Urothelium cell line (cell line): ENCODE measurements at places on chromosomes 3 and 15.

DNA sequence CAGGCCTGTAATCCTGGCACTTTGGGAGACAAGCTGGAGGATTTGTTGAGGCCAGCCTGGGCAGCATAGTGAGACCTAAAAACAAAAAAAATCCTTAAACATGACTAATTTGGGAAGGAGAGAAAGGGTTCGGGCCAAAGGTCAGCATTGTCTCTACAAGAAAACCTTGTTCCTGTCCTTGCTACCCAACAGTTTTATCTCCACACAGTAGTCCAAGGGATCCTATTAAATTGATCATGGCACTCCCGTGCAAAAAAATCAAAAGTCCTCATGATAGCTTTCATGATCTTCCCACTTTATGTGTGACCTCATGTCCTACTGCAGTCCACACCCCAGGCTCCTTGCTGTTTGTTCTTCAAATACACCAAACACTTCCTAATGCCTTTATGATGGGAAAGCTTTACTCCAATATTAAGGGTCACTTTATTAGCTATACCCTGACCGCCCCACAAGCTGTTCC lies 4.2 kb downstream of the RPL15 start:
- DNase-seq = no peak

GRCh38 chr15:22259881-22260421 lies 179.6 kb downstream of the OR4M2 start:
- DNase-seq = no peak

GRCh38 chr15:74384881-74385643 lies 17.6 kb upstream of the CYP11A1 start:
- DNase-seq = no peak

GRCh38 chr3:87397211-87397610 lies 120.8 kb upstream of the POU1F1 start:
- no peak for DNase-seq

- no peak for DNase-seq
Measured at GRCh38 chr3:181298421-181298820, 308.9 kb upstream of the DNAJC19 start.

- no peak for DNase-seq
Measured at GRCh38 chr3:129967761-129968160, 6.8 kb upstream of the TRH start.

- DNase-seq = peak; percentile 72
Measured at GRCh38 chr3:128075522-128076482, 23.6 kb downstream of the SEC61A1 start.

DNA sequence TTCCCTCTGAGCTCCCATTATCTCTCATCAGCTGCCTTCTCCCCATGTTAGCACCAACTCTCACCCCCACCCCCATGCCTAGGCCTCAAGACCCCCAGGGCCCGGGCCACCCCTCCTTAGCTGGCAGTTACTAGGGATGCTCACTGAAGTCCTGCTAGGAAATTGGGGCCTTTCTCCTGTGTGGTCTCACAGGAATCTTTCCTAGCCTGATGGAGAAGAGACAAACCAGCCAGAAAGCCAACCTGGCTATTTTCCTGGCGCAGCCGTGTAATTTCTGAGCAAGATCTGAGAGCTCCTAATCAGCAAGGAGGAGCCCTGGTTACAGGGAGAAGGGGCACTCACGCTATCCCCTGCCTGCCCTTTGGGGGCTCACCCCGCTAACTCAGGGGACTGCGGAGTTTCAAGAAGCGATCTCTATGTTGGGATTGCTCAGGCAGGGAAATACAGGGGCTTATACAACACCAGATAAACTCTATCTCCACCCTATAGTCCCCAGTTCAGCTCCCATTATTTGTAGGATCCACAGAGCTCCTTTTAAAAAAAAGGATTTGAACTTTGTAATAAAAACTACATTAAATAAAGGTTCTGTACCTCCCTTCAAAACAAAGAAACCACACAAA lies 25.2 kb downstream of the NR2F2 start:
- no peak for DNase-seq

- no peak for DNase-seq
Measured at GRCh38 chr15:89761929-89762328, 10.9 kb upstream of the MESP1 start.

DNA sequence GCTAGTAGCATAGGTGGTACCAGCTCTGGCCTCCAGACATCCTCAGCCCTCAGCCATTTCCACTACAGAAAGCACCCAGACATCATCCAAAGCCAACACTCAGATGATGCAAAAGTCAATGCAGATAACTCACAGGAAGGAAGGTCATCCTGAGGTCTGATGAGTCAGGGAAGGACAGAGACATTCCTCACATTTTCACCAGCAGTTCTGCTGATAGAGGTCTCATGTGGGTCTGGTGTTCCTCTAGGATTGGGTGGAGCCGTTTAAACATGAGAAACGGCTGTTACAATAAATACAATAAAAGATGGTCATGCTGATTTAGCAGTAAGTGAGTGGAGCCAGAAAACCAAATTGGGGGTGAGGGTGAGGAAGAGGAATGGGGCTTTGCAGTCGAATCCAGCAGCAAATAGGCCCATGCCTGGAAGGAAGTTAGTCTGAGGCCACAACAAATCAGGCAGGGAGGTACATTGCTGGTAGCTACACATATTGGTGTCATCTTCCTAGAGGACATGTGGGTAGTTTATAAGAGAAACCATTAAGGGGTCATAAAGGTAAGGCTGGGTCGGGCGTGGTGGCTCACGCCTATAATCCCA lies 33.3 kb upstream of the FLNB start:
- peak; percentile 85 for DNase-seq

GRCh38 chr15:42151141-42151561 lies 5.3 kb downstream of the PLA2G4F start:
- no peak for DNase-seq

DNA sequence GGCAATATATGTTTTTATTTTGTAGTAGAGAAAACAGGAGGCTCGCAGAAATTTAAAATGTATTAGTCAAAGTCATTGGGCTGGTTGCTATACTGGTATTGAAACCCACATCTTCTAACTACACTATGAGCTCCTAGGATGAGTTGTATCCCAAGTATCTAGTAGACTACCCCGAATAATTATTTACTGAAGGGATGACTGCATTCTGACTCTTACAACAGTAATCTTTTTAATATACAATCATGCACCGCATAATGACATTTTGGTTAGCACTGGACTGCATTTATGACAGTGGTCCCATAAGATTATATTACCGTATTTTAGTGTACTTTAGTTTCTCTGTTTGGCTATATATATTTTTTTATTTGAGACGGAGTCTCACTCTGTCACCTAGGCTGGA lies 15.3 kb downstream of the PIGB start:
- DNase-seq = no peak

- peak; percentile 57 for DNase-seq
Measured at GRCh38 chr3:63067999-63068645, 192.9 kb upstream of the CADPS start.

DNA sequence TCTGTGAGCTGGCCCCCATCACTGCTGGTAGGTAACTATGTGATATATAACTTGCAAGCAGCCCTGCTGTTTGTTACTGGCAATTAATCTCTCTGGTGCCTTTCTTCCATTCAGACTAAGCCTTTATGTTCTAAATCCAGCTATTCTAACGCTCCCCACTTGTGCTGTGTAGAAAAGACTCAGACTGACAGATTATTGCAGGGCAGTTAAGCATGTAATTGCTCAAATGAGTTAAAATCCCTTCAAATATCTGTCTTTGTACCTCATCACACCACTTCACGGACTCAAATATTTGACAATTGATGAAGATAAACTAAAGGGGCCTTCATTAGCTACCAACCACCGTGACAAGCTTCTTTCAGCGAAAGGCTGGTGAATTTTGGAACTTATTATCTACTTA lies 416.2 kb downstream of the NR2F2 start:
- no peak for DNase-seq

- no peak for DNase-seq
Measured at GRCh38 chr15:69931156-69931555, 166.6 kb downstream of the TLE3 start.

DNA sequence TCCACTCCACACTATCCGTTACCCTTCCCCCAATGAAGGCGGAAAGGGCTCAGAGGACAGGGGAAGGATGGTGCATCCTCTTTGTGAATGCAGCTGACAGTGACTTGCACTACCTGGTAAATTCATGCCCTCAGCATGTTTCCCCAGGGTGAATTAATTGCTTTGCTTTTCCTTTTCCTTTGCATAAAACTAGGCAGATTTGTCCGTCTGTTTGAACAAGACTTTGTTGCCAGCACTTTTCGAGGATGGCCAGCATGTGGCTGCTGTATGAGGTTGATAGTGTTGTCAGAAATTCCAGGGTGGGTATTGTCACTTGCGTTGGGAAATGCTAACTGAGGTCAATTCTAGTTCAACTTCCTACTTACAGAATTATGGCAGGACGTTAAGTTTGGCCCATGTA lies 79.0 kb upstream of the RARB start:
- DNase-seq = no peak
